ENCODE measurements at places on chromosomes 4 and X.

DNA sequence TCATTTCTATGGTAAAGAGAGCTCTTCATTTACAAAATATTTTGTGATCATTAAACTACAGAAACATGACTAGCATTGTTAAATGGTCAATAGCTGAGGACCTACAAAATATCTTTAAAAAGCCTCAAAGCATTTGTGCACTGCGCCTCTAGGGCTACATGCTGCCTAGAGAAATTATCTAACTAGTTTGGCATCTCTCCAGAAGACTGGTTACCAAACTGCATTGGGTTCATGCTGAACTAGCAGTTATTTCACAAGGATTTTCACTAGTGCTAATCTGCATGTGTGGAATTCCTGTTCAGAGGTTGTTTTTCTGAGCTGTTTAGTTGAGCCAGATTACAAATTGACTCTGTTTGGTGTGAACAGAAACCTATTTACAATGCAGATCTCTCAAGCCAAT lies 58.5 kb upstream of the PITX2 start:
- no peak for DNase-seq

DNA sequence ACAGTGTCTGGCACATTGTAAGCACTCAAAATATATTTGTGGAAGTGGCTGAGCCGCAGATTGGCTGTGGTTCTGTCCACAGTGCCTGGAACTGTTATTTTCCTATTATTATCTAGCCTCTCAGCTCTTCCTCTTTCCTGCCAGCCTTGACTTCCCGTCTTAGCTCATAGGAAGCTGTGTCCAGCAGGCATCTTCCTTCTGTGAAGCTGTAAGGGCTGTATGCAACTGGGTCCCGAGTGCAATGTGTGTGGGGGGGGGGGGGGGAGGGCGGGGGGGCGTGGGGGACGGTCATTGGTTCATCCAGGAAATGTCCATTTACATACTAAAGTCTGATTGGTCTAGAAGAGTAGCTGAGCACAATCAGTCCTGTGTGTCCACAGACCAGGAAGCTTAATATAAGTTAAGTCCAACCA lies 210.7 kb downstream of the PDGFRA start:
- peak; percentile 15 for DNase-seq

GRCh38 chr4:110119880-110120279 lies 78.5 kb downstream of the ELOVL6 start:
- DNase-seq: no peak

GRCh38 chr4:2583092-2583491 lies 46.6 kb downstream of the FAM193A start:
- DNase-seq: no peak

- no peak for DNase-seq
Observed at GRCh38 chr4:83504503-83504902, 19.6 kb upstream of the ABRAXAS1 start.

- DNase-seq: no peak
Observed at GRCh38 chr4:71472946-71473345, 134.1 kb downstream of the SLC4A4 start.

Measured in Jurkat, Clone E6-1 (cell line).